ENCODE measurements at places on chromosomes 7 and 10.
A peak's percentile ranks its signal among the peaks of the same experiment; 100 is the strongest.

GRCh38 chr7:77331938-77332695 lies 84.0 kb downstream of the GSAP start:
- DNase-seq: peak; percentile 74
- no peaks in the 10 kb centered on the region for H3K4me1 ChIP-seq
- no peaks in the 10 kb centered on the region for H3K27me3 ChIP-seq
- no peak overlapping the region for H3K4me3 ChIP-seq
- H3K27ac ChIP-seq: no peak overlapping the region
- no peaks in the 10 kb centered on the region for H3K36me3 ChIP-seq

- H3K4me1 ChIP-seq: no peaks in the 10 kb centered on the region
- DNase-seq: peak; percentile 83
- no peaks in the 10 kb centered on the region for H3K27me3 ChIP-seq
- no peak overlapping the region for H3K4me3 ChIP-seq
Observed at GRCh38 chr10:127012769-127013152, 107.5 kb downstream of the DOCK1 start.

DNA sequence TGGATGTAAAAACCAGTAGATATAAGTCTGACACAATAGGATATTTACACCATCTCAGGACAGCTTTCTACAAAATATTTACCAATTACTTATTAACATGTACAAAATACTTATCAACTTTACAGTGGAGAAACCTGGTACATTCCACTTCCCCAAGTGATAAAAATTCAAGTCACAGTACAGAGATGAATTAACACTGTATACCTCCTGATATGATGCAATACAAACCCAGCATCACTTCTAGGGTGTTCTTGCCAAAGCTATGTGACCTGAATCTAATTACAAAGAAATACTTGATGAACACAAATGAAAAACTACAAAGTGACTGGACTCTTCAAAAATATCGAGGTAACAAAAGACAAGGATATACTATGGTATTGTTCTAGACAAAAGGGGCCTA lies 156.4 kb upstream of the FGFR2 start:
- DNase-seq: no peak
- H3K4me1 ChIP-seq: no peaks in the 10 kb centered on the region
- no peaks in the 10 kb centered on the region for H3K27me3 ChIP-seq
- no peak overlapping the region for H3K27ac ChIP-seq

- H3K27ac ChIP-seq: no peak overlapping the region
- no peaks in the 10 kb centered on the region for H3K27me3 ChIP-seq
Observed at GRCh38 chr10:48742891-48743860, 58.5 kb downstream of the WDFY4 start.

All from right lobe of liver (tissue), 6 donors.